ENCODE measurements at places on chromosomes 3 and 15.

DNA sequence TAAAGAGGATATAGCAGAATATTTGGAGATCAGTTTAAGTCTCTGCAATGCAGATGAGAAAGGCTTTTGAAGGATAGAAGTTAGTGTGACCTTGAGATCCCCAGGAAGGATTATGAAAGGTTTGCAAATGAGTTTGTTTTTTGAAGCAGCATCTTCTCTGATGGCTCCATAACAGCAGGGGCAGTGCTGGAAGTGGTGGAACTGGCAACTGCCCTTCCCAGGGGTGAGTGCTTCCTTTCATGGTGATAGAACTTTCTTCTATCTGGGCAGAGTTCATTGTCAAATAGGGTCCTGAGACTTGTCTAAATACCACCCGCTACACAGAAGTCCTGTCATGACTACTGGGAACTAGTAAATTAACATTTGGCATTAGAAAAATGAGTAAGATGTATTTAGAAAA lies 314.2 kb upstream of the MCTP2 start:
- DNase-seq: no peak

GRCh38 chr3:156416846-156417558 lies 137.9 kb downstream of the SSR3 start:
- DNase-seq: no peak

DNA sequence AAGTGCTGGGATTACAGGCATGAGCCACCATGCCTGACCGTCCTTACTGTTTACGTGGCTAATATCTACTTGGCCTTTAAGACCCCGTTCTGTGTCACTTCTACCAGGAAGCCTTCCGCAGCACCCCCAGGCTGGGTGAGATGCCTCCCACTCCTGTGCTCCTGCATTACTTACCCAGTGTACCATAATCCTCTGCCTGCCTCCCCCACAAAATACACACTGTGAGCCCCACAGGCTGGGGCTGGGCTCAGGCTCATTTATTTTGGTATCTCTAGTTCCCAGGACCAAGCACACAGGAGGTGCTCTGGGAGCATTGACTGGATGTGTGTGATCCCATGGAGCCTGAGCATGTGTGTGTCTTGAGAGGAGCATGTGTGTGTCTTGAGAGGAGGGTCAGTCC lies 14.9 kb downstream of the MRAS start:
- DNase-seq: no peak

DNA sequence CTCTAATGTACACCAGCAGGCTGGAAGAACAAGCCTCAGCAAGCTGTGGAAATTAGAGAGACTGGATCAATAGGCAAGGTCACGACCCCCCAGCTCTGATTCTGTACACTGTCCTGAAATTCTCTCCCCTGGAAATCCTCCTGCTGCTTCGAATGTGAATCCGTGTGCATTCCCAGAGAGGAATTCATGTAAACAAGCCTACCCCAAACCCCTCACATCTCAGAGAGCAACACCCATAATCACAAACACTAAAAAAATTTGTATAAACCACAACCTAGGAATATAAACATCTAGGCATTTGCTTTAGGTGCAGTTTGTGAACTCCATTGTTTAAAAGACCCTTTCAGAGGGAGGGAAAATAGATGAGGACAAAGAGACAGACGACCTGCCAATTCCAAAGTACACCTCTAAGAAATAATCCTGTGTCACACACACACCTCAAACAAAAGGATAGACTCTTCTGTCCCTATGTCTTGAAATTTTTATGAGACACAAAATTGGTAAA lies 325.2 kb downstream of the WDR72 start:
- no peak for DNase-seq

- DNase-seq: peak; percentile 15
These were observed 244.4 kb downstream of the ZBTB20 start for GRCh38 chr3:114902691-114903101.

DNA sequence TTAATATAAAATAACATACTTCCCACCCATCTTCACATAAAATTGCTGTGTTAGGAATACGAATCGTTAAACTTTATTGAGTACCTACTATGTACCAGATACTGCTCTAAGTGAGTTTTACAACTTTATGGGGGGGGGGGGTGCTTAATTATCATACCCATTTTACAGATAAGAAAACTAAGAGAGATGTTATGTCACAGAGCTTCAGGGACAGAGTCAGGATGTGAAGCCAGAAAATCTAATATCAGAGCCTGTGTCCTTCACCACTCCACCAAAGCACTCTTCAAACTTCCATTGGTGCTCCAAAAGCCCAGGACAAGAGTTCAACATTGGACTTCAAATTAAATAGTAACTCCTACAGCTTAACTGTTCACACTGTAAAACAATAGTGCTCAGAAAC lies 8.6 kb downstream of the LINS1 start:
- no peak for DNase-seq

GRCh38 chr15:55917881-55918296 lies 75.5 kb downstream of the NEDD4 start:
- peak; percentile 50 for DNase-seq

DNA sequence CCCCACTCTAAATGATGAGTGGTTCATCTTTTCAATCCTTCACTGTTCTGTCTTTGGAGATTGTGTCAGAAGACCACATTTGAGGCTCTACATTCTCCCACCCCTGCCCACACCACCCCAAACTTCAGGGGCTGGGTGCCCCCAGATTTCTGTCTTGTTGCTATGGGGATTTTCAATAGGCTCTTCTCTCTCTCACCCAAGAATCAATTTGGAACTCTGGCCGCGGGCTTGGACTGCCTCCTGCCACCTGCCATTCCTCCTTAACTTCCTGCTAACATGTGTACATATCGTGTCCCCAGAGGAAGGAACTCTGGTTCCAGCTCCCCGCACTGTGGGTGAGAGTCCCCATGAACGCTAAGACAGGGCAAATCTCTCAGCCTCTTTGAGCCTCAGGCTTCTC lies 67.4 kb upstream of the LARS2 start:
- no peak for DNase-seq

GRCh38 chr3:67384760-67385397 lies 269.5 kb downstream of the SUCLG2 start:
- no peak for DNase-seq

- no peak for DNase-seq
These were observed 3.1 kb downstream of the KIF7 start for GRCh38 chr15:89652131-89652530.

DNA sequence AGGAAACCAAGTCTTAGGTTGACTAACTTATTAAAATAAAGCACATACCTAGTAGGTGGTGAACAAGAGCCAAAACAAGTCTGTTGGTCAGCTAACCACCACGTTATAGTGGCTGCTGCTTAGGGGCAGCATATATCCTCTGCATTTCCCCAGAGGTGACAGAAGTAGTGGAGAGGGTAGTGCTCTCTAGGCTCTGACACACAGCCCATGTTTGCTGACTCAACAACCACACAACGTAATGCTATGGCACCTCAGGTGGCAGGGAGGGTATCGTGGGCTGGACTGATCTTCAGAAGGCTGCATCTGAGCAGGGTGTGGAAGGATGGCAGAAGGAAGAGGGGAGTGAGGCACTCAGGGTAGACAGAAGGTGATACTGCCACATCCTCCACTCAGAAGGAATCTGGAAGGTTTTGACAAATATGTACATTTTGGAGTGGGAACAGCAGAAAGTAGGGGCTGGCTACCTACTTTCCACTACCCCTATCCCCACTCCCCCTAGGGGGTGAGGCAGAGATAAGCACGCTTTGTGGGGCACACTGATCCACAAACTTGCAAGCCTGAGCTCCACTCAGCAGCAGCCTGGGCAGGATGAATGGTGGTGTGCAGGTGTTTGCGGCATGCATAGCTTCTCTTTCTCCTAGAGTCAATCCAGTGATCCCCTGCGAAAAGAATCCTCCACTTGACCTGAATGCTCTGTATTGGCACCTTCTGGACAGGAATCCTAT lies 178.1 kb downstream of the RORA start:
- DNase-seq: no peak

- no peak for DNase-seq
These were observed 278.4 kb upstream of the UBE2E1 start for GRCh38 chr3:23527326-23527725.

DNA sequence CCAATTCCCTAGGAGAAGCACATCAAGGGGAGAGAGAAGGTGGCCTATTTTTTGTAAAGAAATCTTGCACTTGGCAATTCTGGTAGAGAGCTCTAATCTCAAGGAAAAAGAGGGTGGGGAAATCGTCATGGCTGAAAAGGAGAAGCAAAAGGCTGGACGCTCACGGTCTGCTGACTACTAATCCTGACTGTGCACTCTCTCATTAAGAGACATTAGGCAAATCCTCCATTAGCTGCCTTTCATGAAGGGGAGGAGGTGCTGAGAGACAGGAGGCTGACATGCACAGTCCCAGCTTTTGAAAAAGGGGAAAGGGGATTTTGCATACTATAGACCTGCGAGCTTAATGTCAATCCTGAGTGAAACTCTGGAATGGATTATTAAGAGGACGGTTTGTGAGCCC lies 170.0 kb downstream of the NR2F2 start:
- no peak for DNase-seq

DNA sequence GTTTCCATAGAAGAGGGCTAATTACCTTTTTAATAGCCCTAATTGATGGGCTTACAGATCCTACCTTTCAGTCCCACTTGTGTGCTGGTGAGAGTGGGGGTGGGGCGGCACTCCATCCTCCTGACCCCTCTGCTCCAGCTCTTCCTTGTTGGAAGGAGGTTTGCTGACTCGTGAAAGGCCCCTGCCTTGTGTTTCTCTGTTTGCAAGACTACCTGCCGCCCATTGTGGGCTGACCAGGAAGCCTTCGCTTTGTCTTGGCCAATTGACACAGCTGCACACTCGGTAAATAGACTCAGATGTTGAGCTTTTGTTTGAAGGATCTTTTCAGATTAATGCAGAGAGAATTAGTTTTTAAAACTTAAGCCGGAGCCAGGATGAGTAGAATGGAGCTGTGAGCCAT lies 197.3 kb upstream of the HES1 start:
- peak; percentile 96 for DNase-seq

DNA sequence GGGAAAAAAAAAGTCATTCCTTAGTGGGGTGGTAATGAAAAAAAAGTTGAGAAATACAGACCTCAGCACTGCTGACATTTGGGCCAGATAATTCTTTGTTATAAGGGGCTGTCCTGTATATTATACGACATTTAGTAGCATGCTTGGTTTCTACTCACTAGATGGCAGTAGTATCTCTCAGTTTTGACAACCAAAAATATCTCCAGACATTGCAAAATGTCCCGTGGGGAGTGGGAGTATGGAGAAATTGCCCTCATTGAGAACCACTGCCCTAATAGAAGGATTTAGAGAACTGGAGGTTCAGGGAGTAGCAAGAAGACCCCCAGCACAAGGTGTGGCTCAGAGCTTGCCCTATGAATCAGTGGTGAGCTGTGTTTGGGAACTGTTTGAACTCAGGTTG lies 28.6 kb upstream of the TEX264 start:
- DNase-seq: no peak

GRCh38 chr15:93515256-93516051 lies 426.4 kb upstream of the RGMA start:
- no peak for DNase-seq

DNA sequence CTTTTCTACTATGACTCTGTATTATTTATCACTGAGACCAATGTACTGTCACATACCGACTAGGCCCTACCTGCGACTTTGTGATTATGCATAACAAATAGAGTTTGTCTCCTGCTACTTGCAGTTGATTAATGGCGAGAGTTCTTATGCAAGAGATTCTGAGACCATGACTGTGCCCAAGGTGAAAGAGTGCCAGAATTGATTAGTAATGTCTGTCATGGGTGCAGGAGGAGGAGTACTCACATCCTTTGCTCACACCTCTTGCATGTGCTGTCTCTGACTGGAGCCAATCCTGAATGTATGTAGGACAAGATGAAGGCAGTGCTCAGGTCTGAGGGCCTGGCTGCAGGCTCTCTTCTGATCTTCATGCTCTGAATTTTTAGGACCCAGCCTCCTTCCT lies 260.7 kb downstream of the THSD4 start:
- DNase-seq: no peak

- no peak for DNase-seq
These were observed 27.7 kb downstream of the POLQ start for GRCh38 chr3:121517953-121518655.

DNA sequence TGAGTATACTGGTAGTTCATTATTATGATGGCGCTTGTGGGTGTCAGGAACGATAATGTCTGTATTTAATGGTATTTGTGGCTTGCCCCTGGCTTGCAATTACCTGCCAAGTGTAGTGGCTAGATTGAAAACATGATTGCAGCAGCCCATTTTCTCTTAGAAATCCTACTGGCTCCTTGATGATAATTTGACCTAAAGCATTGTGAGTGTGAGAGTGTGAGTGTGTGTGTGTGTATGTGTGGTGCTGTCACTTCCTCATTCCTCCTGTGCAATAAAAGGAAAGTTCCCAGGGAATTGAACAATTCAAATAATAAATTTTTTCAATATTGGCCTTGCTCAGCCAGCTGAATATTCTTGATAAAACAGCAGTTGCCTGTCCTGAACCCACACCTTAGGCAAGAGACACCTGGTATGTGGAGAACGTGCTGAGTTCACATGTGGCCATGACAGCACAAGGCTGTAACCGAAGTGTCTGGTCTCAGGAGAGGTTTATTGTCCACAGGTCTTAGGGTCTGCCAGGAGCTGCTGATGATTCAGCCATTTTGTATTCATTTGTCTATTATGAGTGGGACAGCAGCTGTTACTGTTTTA lies 193.3 kb downstream of the CD47 start:
- DNase-seq: no peak

GRCh38 chr3:197958346-197958745 lies 1.7 kb upstream of the LMLN start:
- no peak for DNase-seq

- DNase-seq: no peak
These were observed 161.0 kb downstream of the THSD4 start for GRCh38 chr15:71276336-71276665.

DNA sequence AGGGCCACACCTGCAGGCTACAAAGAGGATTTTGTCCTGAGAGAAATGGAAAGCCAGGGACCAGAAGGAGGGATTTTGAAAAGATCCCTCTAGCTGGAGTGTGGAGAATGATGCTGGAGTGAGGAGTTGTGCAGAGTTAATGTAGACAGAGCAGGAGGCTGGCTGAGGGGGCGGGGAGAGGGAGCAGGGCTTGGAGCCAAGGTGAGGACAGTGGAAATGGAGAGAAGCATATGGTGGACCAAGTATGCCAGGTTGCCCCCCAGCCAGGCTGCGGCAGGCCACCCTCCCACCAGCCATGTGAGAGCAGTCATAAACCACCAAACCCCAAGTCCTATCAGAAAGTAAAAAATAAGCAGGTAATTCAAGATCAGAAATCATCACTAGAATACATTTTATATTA lies 14.7 kb downstream of the RARRES1 start:
- no peak for DNase-seq

- no peak for DNase-seq
These were observed 412 bp downstream of the SLC51A start for GRCh38 chr3:196216681-196217211.

DNA sequence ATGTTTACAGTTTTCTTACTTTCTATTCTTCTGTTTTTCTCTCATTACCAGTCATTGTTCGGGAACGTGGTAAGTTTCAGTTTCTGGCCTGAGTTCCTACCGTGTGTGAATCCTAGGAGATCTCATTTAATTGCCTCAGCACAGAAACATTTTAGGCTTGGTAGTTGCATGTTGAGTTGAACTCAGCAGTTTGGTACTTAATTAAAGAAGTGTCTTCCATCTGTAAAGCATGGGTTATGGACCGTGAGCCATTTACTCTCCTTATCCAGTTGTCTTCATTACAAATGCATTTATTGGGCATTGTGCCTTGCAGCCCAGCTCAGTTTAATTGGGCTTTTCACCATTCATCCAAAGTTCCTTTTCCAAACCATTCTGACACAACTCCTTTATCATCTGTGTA lies 142.1 kb upstream of the CHRM5 start:
- DNase-seq: no peak
